Naive B cell (primary cell): ENCODE measurements at places on chromosomes 3 and 15.
A peak's percentile ranks its signal among the peaks of the same experiment; 100 is the strongest.

- DNase-seq, result no peak
Measured at GRCh38 chr3:14658978-14659377, 7.4 kb downstream of the CCDC174 start.

- DNase-seq, result no peak
Measured at GRCh38 chr3:61460636-61461035, 100.7 kb upstream of the PTPRG start.

- no peak for DNase-seq
Measured at GRCh38 chr15:85973584-85974347, 105.9 kb upstream of the AGBL1 start.

DNA sequence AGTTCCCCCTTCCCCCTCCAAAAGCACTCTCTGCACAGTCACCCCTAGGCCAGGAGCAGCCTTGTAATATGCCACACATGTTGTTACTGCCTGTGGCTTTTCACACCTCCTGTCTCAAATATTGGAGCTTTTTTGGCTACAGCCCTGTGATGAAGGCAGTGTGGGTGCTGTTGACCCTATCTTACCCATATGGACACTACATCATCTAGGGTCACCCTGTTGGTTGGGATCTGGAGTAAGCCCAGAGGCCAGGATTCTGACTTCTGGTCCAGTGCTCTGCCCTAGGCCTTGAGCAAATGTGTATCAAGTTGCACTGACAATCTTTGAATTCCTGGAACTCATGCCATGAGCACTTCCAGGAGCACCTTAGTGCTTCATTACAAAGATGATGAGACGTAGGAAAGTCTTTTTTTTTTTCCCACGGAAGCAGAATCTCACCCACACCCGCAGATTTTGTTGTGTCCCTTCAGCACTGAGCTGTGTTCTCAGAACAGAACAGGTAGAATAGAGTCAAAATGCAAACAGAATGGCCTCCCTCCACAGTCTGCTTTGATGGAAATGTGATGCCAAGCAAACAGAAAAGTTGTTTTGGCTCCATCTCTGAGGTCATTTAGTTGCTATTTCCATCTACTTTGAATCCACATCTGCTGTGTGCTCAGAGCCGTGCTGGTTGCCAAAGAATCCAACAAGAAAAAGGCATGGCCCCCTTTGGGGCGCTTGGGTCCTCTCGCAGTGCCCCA, 49.6 kb downstream of the SMAD3 start:
- no peak for DNase-seq

DNA sequence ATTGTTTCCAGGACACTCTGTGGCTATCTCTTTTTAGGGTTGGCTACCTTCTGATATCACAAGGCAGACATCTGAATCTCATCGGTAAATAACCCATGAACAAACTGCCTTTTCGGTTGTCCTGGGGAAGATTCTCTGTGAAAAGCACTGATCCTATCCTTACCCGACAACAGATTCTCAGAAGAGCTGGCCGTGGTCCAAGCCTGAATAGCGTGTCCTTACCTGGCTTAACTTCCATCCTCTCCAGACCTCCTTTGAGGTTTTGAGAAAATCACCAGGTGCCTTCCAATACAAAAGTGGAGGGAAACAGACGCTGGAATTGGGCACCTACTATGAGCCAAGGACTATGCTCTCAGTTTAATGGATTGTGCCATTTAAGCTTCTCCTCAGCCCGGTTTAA, 87.4 kb upstream of the ARHGEF3 start:
- DNase-seq, result no peak

DNA sequence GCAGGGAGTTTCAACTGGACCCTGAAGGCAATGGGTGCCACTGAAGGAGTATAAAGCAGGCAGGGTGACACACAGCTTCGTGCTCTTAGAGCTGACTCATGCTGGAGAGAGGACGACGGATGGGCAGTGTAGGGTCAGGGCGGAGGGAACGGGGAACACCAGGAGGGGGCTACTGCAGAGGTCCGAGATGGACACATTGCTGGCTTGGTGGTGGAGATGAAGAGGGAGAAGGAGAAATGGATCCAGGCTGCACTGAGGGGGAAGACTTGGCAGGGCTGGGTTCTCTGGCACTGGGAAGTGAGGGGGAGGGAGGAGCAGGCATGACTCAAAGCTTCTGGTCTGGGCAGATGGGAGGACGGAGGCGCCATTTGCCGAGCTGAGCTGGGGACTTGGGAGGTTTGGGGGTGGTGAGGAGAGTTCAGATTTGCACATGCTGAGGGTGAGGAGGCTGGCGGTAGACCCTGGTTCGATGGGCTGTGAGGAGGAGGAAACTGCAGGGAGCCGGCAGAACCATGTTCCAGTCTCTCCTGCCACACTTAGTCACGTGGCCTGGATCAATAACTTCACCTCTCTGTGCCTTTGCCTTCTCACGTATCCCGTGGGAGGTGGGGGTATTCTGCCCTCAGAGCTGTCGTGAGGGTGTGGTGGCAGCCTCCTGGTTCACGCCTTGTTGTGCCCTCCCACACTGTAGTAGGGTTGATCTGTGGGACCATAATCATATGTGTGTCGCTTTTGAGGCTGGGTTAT, 4.6 kb upstream of the KCTD6 start:
- no peak for DNase-seq

GRCh38 chr15:62742409-62743171, 300.0 kb upstream of the TPM1 start:
- DNase-seq, result peak; percentile 5

GRCh38 chr3:143187111-143187510, 67.5 kb downstream of the CHST2 start:
- no peak for DNase-seq

DNA sequence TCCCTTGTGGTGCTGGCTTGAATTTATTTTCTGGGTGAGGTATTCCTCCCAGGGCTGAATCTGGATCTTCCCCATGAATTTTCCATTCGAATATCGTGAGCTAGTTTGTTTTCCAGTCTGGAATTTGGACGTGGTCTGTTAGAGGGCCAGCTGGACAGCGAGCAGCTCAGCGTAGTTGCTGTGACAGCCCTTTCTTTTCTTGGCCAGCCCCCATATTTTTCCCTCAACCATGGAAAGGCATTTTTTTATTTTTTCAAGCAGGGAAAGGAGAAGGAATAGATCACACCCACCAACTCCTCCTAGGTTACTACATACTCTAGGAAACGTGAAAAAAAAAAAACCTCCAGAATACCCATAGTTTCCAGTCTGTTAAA, 152.0 kb downstream of the KLHL25 start:
- DNase-seq, result no peak

- DNase-seq, result no peak
Measured at GRCh38 chr15:37733628-37734027, 200.8 kb upstream of the TMCO5A start.

DNA sequence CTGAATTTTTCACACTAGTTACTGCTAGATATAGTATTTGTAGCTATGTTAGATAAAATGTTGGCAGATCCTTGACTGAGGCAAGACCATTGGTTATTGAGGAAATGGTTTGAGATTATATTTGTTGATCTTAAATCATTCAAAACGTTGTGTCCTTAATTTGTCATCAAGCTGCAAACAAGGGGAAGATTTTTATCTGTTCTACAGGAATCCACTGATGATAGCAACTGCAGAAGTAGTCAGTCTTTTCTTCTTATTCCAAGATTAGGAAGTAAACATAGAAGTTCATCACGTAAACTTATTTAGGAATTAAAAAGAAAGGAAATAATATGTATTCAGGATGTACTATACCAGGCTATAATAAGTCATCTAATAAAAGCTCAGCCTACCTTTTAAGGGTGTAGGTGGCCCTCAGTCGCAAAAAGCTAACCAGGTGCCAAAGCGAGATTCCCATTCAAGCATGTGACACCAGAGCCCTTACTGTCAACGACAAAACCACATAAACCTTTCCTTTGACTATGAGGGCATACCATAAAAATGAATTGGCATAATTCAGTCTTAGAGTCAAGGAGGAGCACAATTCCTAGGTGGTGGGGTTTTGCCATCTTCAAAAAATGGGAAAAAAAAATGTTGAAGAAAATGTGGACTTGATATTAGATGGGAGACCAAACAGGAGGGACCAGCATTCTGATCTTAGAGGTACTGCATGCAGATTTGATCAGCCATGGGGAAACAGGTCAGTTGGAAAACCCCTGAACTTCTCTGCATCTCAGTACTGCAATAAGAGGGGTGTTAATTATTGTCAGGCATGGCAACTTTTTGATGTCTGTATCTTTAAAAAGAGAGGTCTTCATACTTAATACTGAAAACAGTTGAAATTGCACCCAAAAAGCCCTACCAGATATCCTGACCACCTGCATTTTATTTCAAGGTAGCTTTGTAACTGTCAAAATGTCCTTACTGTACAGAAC, 212.5 kb upstream of the UBE2E1 start:
- no peak for DNase-seq

DNA sequence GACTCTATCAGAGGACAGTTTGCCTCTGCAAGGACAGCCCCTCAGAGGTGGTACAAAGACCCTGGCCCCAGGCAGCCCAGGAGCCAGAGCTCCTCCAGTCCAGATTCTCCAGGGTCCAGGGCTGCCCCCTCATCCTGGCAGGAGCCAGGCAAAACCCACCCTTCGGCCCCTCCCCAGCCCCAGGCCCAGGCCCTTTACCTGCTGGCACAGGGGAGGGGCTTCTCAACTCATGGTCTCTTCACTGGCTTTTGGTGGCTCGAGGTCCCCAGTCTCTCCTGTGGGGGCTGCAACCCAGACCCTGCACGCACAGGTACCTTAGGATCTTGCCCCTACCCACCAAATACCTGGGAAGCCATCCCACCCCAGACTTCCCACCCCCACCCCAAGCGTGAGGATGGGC, 8.5 kb downstream of the NEIL1 start:
- no peak for DNase-seq

GRCh38 chr3:188497021-188497420, 343.1 kb downstream of the LPP start:
- no peak for DNase-seq

GRCh38 chr3:150346266-150346665, 61.8 kb upstream of the TSC22D2 start:
- DNase-seq, result no peak

GRCh38 chr3:107683447-107683846, 160.7 kb downstream of the BBX start:
- DNase-seq, result no peak

GRCh38 chr3:108713816-108714215, 43.4 kb downstream of the RETNLB start:
- DNase-seq, result no peak

GRCh38 chr3:177610686-177611633, 413.7 kb upstream of the TBL1XR1 start:
- no peak for DNase-seq

DNA sequence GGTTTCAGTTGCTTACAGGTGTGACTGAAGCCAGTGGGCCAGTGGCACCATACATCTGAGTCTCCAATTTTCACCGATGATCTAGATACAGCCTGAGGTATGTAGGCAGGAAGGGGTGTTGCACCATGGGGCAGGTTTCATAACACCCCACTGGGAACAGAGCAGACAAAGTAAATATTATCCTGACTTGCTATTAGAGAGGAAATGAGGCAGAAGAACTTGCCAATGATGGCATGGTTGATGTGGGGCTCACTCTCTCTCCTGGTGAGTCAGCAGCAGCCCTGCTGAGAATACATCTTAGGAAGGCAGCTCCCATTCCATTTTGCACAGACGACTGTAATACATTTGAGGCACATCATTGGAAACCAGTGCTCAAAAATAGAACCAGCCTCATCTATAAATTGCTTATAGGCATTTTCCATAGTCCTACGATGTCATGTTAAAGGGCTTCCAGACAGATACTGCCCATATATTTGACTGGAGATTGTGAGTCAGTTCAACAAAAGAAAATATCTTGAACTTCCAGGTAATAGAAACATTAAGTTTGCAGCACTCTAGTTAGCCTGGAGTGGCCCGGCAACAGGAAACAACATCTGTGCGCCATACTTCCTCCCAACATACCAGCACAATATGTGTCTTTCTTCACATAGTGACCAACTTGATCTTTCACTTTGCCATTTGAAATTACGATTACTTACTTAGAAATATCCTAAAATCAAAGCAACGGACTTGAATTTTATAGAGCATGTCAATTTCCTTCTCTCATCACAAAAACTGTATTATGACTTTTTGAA, 175.5 kb downstream of the NECTIN3 start:
- no peak for DNase-seq

GRCh38 chr3:68919000-68919399, 13.3 kb downstream of the TAFA4 start:
- no peak for DNase-seq

DNA sequence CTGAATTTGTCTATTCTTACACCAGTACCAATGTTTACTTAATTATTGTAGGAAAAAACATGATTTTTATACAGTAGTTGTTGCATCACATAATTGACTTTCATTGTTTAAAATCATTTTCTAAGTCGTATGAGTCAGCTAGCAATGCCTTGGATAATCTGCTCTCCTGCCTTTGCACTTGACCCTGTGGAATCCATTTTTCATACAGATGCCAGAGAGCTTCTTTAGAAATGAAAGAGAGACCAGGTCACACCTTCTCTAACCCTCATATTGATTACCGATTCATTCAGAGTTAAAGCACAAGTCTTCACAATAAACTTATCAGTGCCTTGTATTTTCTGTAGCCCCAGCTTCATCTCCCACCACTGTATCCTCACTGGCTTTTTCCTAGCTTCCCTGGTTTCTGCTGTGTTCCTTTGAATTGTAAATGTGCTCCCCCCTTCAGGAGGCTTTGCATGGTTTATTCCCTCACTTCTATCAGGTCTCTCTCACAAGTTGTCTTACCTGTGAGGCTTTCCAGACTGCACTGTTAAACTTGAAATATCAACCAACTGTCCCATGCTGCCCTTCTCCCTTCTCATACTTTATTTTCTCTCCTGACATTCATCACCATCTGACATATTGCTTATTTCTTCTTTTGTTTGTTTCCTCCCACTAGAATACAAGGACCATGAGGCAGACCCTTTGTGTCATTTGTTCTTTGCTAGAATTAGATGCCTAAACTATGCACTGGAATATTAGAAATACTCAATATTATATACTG, 662.0 kb upstream of the GBE1 start:
- DNase-seq, result no peak

- no peak for DNase-seq
Measured at GRCh38 chr3:116667791-116668190, 41.8 kb upstream of the TUSC7 start.

- no peak for DNase-seq
Measured at GRCh38 chr3:64459711-64460110, 228.1 kb downstream of the ADAMTS9 start.
